Neural progenitor cell (in vitro differentiated cells): ENCODE measurements at places on chromosomes 5 and 9. TPM values are rescaled to one million over a fixed set of nuclear protein-coding genes. Genes with fewer than 3 reads are reported as not detected.

GRCh38 chr5:143101121-143101520 lies 302.4 kb downstream of the NR3C1 start:
- DNase-seq, result no peak

DNA sequence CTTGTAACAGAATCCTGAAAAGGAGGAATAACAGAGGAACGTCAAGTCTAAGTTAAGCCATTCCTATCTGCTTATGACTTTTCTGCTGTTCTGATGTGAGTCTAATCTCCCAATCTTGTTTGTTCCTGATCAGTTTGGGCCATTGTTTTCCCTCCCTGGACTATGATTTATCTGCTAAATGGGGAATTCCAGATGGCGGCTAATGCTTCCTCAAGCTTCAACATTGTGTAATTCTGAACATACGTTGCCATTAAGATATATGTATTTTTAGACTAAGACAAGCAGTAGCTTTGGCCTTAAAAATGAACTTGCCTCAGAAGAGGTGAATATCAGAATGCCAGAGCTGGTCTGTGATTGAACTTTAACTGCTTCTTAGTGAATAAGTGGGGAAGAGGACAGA lies 142.7 kb downstream of the PRKACG start:
- no peak for DNase-seq

- DNase-seq, result no peak
Measured at GRCh38 chr5:139443831-139444453, 4.6 kb upstream of the DNAJC18 start.

- DNase-seq, result no peak
Measured at GRCh38 chr5:6832994-6833393, 119.8 kb downstream of the TENT4A start.

DNA sequence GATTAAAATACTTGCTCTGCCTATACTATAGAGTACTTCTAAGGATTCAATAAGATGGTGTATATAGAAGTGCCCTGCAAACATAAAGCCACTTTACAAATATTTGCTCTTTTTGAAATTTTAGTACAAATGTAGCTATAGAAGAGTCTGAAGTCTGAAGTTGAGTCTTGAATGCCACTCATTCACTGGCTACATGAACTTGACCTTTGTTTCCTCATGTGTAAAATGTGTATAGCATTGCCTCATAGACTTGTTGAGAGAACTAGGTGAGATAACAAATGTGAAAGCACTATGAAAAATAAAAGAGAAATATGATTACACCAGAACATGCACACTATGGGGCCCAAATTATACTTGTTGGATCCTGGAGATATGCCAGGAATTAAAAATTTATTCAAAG lies 244.7 kb downstream of the SEC61B start:
- no peak for DNase-seq

- no peak for DNase-seq
Measured at GRCh38 chr9:107929443-107929842, 439.9 kb upstream of the KLF4 start.

- no peak for DNase-seq
Measured at GRCh38 chr5:129996896-129997295, 92.6 kb downstream of the CHSY3 start.

- DNase-seq, result no peak
Measured at GRCh38 chr5:169424279-169424655, 123.3 kb upstream of the SLIT3 start.

DNA sequence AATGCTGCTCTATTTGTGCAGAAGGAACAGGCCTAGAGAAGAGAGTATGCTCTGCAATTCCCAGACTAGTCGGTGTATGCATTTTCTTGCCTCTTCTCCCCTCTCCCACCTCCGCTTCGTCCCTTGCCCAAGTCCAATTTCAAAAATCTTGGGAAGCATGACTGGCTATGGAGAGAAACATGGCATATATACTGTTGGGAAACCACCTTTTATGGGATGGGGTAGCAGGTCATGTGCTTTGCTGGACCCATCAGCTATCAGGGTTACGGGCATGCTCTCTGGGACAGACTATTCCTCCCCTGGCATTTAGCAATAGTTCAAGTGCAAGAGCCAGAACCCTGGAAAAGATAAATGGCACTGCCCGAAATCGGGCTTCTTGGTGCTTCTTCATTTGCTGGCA lies 12.0 kb downstream of the ISL1 start:
- DNase-seq, result no peak

Gene TEK
- total RNA-seq, result 12.3 and 14.6 TPM in 2 replicates

Gene RAB3C
- total RNA-seq, result 3.8 and 14.2 TPM in 2 replicates

Gene IFNB1
- not detected in 2 replicates for total RNA-seq

Gene CLINT1
- 58.4 and 65.0 TPM in 2 replicates for total RNA-seq

Gene RABEPK
- total RNA-seq, result 7.8 and 12.4 TPM in 2 replicates

Gene OTP
- not detected in 2 replicates for total RNA-seq

Gene POMT1
- total RNA-seq, result 31.1 and 48.0 TPM in 2 replicates

Gene ZFP37
- total RNA-seq, result 13.3 and 14.1 TPM in 2 replicates

Gene C5orf63
- 0.09 and 1.5 TPM in 2 replicates for total RNA-seq

Gene NUTM2G
- not detected in 2 replicates for total RNA-seq
